NCI-H2171 (cell line): ENCODE measurements at places on chromosomes 16 and 17.

- DNase-seq = no peak
Measured at GRCh38 chr17:32586666-32587065, 99.9 kb downstream of the CDK5R1 start.

- no peak for DNase-seq
Measured at GRCh38 chr16:68767581-68767980, 30.5 kb downstream of the CDH1 start.

DNA sequence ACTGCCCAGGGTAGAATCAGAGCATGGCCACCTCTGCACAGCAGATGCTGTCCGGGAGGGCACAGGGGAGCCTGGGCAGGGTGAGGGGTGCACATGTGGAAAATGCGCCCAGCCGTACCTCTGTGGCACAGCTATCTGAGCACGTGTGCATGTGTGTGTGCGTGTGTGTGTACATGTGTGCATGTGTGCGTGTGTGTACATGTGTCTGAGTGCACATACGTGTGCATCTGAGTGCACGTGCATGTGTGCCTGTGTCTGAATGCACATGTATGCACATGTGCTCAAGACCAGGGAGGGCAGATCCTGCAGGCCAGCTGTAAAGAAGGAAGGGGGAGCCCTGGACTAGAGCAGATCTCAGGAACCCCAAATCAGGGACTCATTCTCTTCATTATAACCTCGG lies 37.3 kb upstream of the ENPP7 start:
- no peak for DNase-seq

DNA sequence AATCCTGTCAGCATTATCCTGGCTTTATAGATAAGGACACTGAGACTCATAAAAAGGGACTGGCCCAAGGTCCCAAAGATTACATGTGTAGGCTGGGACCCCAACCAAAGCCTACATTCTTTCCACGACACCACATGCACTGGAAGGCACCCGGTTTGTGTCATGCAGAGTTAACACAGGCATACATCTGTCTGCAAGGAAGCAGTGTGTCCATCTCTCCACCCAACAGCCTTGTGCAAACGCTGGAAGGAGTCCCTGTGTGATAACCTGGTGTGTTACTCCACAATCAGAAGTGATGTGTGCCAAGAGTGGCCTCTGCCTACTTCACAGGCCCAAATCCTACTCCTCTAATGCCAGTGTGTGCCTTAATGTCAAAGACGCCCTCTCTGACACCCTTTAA lies 139.8 kb downstream of the PARN start:
- no peak for DNase-seq

GRCh38 chr16:27381974-27382855 lies 19.8 kb upstream of the IL21R start:
- no peak for DNase-seq

DNA sequence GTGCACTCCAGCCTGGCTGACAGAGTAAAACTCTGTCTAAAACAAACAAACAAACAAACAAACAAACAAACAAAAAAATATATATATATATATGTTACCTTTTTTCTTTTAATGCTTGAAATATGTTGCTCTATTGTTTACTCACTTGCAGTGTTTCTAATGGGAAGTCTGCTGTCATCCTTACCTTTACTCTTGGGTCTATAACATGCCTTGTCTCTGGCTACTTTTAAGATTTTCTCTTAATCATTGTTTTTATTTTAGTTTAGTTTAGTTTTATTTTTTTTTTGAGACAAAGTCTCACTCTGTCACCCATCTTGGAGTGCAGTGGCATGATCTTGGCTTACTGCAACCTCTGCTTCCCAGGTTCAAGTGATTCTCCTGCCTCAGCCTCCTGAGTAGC lies 16.1 kb upstream of the TNRC6A start:
- no peak for DNase-seq
